ENCODE measurements at places on chromosomes 7 and 10. TPM values are rescaled to one million over a fixed set of nuclear protein-coding genes. Genes with fewer than 3 reads are reported as not detected.

C7orf25 gene
- 3.1 TPM for polyA plus RNA-seq

CUTC gene
- 21.5 TPM for polyA plus RNA-seq

OR2A42 gene
- polyA plus RNA-seq: 3.1 TPM

SKIDA1 gene
- polyA plus RNA-seq: 6.2 TPM

COL1A2 gene
- polyA plus RNA-seq: 1,023 TPM

EPHA1 gene
- 13.5 TPM for polyA plus RNA-seq

TMEM130 gene
- polyA plus RNA-seq: 0.30 TPM

CFAP69 gene
- polyA plus RNA-seq: 12.9 TPM

AFAP1L2 gene
- polyA plus RNA-seq: 32.0 TPM

EN2 gene
- not detected for polyA plus RNA-seq

COL28A1 gene
- 2.8 TPM for polyA plus RNA-seq

SLC18A2 gene
- polyA plus RNA-seq: 0.28 TPM

NPTX2 gene
- 0.38 TPM for polyA plus RNA-seq

VIPR2 gene
- 0.41 TPM for polyA plus RNA-seq

OR6B1 gene
- polyA plus RNA-seq: not detected

LRRC18 gene
- polyA plus RNA-seq: 2.1 TPM

GIMAP8 gene
- polyA plus RNA-seq: 29.3 TPM

WNT8B gene
- polyA plus RNA-seq: 0.24 TPM

NAT16 gene
- polyA plus RNA-seq: 0.11 TPM

SPDYE11 gene
- polyA plus RNA-seq: 3.4 TPM

CALML3 gene
- 0.28 TPM for polyA plus RNA-seq

HYAL4 gene
- 0.09 TPM for polyA plus RNA-seq

CTAGE8 gene
- 7.8 TPM for polyA plus RNA-seq

ACHE gene
- polyA plus RNA-seq: 3.6 TPM

MKI67 gene
- polyA plus RNA-seq: 66.5 TPM

MUC3A gene
- polyA plus RNA-seq: 0.67 TPM

ARMC10 gene
- polyA plus RNA-seq: 54.3 TPM

CPEB3 gene
- polyA plus RNA-seq: 3.1 TPM

SLC26A4 gene
- polyA plus RNA-seq: 2.5 TPM

PRLHR gene
- polyA plus RNA-seq: 0.06 TPM

MOGAT3 gene
- 0.08 TPM for polyA plus RNA-seq

SPAG6 gene
- 8.9 TPM for polyA plus RNA-seq

TCF7L2 gene
- 51.9 TPM for polyA plus RNA-seq

EPDR1 gene
- 21.1 TPM for polyA plus RNA-seq

CDNF gene
- polyA plus RNA-seq: 2.6 TPM

EGFR gene
- 48.7 TPM for polyA plus RNA-seq

PDE1C gene
- 2.0 TPM for polyA plus RNA-seq

RAB19 gene
- polyA plus RNA-seq: 2.0 TPM

STEAP1 gene
- polyA plus RNA-seq: 2.3 TPM

OR2A12 gene
- 0.07 TPM for polyA plus RNA-seq

CASTOR2 gene
- 6.7 TPM for polyA plus RNA-seq

GARIN1A gene
- polyA plus RNA-seq: 3.2 TPM

PPP1R3C gene
- polyA plus RNA-seq: 232 TPM

VKORC1L1 gene
- polyA plus RNA-seq: 36.3 TPM

HERPUD2 gene
- polyA plus RNA-seq: 40.3 TPM

ZNF488 gene
- 3.1 TPM for polyA plus RNA-seq

SAP25 gene
- 9.7 TPM for polyA plus RNA-seq

MCM7 gene
- polyA plus RNA-seq: 133 TPM

CAMK2B gene
- polyA plus RNA-seq: 1.1 TPM

RSPH10B2 gene
- 1.7 TPM for polyA plus RNA-seq
